Airway epithelial cell (primary cell): ENCODE measurements at places on chromosomes 1 and 21. TPM values are rescaled to one million over a fixed set of nuclear protein-coding genes. Genes with fewer than 3 reads are reported as not detected.

Gene CD48
- total RNA-seq = not detected in 2 replicates

Gene ANKRD35
- total RNA-seq = 16.9 and 19.6 TPM in 2 replicates

Gene AKR1A1
- total RNA-seq = 102 and 107 TPM in 2 replicates

Gene PPIAL4G
- not detected in 2 replicates for total RNA-seq

Gene OR2M3
- total RNA-seq = not detected in 2 replicates

Gene CASQ1
- total RNA-seq = not detected in 2 replicates

Gene TNFRSF4
- total RNA-seq = not detected in 2 replicates

Gene RASSF5
- total RNA-seq = 17.6 and 18.8 TPM in 2 replicates

Gene GPR37L1
- total RNA-seq = 0.07 TPM in 1 of 2 replicates, not detected in the other

Gene DRAXIN
- 0.07 TPM in 1 of 2 replicates, not detected in the other for total RNA-seq

Gene BRDT
- total RNA-seq = not detected in 2 replicates

Gene LCE6A
- total RNA-seq = not detected in 2 replicates
